SK-MEL-5 (cell line): ENCODE measurements at places on chromosomes 12 and 14. TPM values are rescaled to one million over a fixed set of nuclear protein-coding genes. Genes with fewer than 3 reads are reported as not detected.

- peak; percentile 84 for DNase-seq
Measured at GRCh38 chr14:101965181-101965544, 790 bp downstream of the DYNC1H1 start.

- no peak for DNase-seq
Measured at GRCh38 chr12:105104762-105105161, 2.8 kb upstream of the WASHC4 start.

- DNase-seq = no peak
Measured at GRCh38 chr12:112846619-112847018, 55.1 kb downstream of the RPH3A start.

DNA sequence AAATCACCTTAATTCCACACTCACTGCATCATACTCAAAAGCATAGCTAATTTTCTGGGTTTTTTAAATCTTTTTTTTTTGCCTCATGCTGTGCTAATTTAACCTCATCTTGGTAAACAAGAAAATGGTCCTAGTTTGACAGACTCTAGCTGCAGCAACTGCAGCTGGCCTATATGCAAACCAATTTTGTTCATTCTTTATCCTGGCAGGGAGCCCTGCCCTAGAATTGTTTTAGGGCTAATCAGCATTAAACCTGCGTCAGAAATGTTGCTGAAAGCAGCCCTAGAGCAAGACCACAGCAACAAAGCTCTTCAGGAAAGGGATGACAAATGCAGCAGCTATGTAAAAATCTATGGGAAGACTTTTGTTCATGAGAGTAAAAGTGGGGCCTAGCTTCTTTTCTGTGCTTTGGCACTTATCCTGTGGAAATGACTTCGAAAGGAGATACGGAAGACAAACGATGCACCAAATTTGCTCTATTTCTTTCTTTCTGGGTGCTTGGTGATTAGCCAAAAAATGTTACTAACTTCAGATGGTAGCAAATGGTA, 72.2 kb downstream of the DENND5B start:
- peak; percentile 90 for DNase-seq

- DNase-seq = no peak
Measured at GRCh38 chr12:55698241-55698955, 9.3 kb downstream of the ITGA7 start.

- DNase-seq = no peak
Measured at GRCh38 chr14:25518364-25518763, 468.4 kb upstream of the STXBP6 start.

- DNase-seq = peak; percentile 16
Measured at GRCh38 chr14:74954232-74954946, 1.0 kb downstream of the PGF start.

DNA sequence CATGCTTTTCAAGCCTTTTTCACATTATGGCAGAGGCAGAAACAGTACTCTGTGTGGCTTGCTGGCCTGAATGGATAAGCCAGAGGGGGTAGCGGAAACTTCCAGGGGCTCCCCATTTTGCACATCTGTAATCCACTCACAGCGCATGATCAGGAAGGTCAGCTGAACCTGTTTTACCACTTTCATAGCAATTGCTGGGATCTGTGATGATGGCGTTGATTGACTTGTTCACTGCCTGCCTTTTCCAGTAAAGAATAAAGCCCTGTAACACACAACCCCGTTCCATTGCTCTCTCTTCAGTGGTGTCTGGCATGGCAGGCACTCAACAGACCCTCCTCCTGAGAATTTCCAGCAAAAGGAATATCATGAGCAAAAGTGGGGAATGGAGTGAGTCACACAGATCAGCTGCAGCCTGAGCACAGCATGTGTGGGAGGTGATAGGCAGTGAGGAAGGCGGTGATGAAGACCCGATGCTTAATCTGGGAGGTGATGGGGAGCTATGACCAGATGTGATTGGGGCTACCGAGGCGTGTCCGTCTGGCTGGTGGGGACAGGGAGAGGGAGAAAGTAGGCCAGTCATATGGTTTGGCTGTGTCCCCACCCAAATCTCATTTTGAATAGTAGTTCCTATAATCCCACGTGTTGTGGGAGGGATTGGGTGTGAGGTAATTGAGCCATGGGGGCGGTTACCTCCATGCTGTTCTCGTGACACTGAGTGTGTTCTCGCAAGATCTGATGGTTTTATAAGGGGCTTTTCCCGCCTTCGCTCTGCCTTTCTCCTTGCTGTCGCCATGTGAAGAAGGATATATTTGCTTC, 44.7 kb upstream of the CHST11 start:
- DNase-seq = no peak

DNA sequence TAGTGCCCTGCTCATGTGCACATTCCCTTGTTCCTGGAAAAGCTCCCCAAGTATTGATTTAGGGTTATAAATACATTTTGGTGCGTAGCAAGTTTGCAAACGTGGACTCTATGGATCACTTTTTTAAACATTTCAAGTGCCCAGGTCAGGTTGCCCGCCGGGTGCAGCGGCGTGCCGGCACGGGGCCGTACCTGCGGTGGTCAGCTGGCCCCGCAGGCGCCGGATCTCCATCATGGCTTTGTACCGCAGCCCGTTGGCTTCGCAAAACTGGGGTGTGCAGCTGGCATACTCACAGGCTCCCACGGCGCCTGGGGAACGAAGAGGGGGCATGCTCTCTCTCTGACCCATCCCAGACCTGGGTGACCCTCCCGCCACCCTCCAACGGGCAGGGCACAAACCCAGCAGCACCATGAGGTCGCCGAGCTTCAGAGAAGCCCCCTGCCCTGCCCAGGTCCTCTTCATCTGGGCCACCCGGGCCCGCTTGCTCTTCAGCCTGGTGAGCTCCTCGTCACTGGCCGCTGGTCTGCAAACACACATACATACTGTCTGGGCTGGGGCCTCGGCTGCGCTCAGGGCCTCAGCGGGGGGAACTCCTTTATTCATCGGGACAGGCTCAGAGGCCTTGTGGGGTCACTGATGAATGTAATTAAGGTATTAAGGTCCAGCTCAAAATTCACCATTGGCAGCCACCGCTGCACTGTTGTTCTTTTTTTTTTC, 35.1 kb downstream of the DHX37 start:
- no peak for DNase-seq

The PTPN21 gene
- total RNA-seq = 2.4 and 2.7 TPM in 2 replicates

The RNASE3 gene
- total RNA-seq = not detected in 2 replicates

The KRT4 gene
- not detected in 2 replicates for total RNA-seq

The KCNJ8 gene
- total RNA-seq = not detected in 2 replicates
